ENCODE measurements at places on chromosomes 4 and X.

DNA sequence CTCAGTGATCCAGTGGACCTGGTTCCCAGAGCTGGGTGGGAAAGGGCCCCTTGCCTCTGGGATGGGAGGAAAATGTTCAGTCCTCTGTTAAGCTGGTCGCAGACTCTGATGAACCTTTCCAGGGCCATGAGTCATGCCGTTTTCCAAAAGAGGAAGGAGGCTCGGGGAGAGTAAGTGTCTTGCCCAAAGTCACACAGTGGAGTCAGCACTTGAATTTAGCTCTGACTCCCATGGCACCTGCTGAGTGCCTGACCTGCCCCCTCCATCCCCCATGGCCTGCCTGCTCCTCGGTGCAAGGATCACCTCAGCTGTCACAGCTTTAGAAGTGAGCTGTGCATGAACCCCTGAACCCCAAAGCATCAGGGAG lies 14.0 kb upstream of the KIAA0232 start:
- no peak for DNase-seq

DNA sequence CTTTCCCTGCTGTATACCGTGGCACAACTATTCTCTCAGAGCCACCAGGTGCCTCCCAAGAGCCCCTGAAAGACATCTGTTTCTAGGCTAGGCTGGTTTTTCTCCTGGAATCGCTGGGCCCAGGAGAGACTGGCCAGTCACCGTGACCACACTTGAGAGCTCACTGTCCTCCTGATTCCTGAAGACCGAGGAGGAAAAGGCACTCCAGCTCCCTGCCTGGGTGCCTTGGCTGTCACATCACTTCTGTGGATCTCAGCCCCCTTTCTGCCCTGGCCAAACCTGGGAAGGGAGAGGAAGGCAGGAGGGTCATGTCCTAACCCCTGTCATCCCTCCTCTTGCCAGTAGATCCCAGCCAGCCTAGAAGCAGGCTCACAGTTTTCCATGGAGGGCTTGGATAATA lies 54.7 kb upstream of the LAS1L start:
- DNase-seq = no peak

DNA sequence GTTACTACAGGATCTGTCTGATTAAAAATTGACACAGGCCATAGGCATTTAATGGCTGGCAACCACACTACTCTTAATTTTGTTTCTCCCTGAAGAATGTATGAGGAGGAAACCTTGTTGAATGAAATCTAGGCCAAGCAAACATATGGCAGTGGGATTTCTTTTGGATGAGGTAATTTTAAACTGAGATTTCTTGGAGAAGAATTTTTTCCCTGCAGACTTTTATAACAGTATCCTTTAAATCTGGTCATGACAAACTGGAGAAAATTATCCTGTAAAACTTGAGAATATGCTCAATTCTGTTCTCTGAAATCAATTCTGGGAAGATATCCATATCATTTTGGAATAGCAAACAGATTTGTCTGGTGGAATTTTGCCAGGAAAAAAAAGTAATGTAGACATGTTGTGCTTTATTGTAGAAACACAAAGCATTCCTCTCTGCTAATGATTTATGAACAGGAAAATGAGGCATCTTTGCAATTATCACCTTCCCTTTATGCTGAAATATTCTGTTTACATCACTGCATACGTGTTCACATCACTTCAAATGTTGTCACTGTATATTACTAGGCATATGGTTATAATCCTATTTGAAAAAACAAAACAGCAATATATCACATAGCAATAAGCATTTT lies 108.3 kb upstream of the ARSJ start:
- DNase-seq = no peak

GRCh38 chr4:182227611-182228010 lies 15.6 kb upstream of the TENM3 start:
- DNase-seq = no peak

DNA sequence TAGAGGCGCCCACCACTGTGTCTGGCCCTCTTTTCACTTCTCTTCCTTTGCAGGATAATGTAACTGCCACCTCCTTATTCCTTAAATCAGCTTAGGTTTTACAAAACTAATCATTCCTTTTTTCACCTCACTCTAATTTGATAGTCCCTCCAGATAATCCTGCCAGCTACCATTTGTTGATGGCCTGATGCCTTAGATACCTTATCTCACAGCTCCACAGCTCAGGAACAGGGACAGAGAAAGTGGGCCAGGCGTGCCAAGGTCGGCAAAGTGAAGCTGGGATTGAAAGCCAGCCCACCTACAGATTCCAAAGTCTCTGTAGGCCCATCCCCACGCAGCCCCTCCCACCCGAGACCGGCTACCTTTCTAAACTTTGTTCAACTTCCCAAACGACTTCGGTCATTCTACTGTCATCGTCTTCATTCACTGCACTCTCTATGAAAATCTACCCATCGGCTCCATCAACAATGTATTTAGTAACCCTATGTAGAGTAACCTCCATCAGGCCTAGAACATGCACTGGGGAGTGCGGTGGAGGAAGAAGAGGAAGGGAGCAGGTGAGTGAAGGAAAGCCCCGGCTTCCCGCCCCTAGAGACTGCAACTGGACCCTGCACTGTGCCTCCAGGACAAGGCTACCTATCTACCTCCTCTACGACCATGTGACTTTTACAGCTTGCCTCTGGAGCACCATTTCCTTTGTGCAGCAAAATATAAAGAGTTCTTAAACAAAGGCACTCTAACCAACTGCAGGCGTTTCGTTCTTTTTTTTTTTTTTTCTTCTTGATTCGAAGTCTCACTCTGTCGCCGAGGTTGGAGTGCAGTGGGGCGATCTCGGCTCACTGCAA lies 1.5 kb downstream of the CASP6 start:
- no peak for DNase-seq

DNA sequence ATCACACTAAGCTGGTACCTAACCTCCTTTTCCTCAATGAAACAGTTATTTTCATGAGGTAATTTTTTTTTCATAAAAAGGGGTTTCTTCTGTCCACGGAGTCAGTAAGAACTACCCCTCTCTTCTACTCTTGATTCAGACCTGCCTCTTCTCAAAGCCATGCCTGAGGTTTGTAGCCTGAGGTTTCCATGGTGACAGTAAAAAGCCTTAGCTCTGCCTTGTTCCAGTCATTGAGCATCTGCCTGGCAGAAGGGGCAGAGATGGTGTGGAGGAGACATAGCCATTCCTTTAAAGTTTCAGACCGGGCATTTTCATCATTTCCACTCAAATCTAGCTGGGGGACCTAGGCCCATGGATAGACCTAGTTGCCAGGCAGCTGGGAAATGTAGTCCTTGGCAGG lies 135.5 kb downstream of the REPS2 start:
- DNase-seq = no peak

- no peak for DNase-seq
These were observed 446.8 kb downstream of the ANKRD50 start for GRCh38 chr4:124265701-124266100.

DNA sequence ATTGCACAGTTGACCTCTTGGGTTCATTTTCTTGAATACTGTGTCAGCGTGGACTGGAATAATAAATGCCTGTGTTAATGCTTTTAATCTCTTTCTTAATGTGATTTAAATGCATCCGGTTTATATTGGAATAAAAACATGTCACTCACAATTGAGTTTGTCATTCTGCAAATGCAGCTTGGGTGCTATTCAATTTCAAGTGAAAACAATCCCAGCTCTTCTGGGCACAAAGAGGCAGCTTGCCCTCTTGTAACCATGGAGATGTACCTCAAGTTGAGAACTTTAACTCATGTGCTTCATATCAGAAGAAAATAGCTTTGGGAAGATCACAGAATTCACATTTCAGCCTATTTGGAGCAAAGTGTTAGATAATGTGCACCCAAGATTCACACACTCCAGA lies 355.7 kb upstream of the GNPDA2 start:
- DNase-seq = no peak

All from germinal center (tissue), 1 donor.